ENCODE measurements at places on chromosomes 1 and 21.

DNA sequence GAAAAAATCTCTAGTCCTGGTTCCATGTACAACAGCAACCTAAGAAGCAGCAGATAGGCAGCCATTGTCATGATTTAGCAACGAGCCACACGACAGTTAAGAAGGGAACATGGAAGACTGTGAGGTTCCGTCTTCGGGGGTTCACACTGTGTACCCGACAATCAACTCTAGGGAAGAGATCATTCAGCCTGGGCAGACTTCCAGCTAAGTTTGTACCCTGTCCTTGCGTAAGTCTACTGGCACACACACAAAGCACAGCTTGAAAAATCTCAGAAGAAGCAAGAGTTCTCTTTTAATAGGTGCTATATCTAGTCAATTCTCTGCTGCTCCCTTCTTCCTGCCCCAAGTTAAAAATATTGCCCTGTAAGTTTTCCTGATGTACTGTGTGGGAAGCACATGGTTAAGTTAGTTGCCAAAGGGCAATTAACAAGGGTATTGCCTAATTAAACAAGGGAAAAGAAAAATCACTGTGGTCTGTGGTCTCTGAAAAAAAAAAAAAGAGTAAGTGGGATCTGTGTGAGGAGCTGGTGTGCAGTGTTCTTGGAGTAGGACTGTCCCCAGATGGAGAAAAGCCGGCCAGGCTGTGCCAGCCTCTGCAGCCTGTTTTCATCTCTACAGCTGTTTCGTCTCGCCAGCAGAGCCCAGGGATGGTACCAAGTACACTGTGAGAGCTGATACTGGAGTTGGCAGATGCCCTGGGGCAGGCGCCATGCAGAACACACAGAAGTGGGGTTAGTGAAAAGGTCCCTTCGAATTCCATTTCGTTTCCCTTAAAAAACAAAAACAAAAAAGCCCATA, 6.4 kb upstream of the MYBPHL start:
- no peak for DNase-seq

- no peak for DNase-seq
Observed at GRCh38 chr1:66439031-66439740, 94.8 kb upstream of the SGIP1 start.

DNA sequence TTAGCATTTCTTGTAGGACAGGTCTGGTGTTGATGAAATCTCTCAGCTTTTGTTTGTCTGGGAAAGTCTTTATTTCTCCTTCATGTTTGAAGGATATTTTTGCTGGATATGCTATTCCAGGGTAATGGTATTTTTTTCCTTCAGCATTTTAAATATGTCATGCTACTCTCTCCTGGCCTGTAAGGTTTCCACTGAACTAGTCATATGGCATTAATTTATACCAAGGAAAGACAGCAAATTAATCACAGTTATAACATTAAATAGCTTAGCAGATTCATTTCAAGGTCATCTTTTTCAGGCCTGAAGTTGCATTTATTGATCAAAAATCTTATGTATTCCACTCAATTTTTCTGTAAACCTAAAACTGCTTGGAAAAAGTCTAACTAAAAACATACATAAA, 54.9 kb downstream of the AK5 start:
- no peak for DNase-seq

GRCh38 chr1:202967684-202968281, 726 bp upstream of the CYB5R1 start:
- no peak for DNase-seq

DNA sequence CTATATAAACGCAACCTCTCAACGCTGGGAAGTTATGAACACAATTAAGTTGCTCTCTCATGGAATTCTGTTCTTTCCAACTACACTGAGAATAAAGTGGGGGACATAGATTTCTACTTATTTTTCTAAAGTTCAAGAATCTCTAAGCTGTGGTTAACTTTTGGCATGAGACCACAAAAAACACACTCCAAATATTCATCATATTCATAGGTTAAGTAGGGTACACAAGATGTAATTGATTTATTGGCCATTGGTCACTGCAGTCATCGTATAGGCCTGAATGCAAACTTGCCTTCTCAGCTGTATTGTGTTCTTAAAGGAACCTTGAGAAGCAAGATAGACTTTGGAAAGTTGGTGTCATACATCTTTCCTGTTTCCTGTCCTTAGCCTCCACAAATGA, 40.3 kb downstream of the PRRX1 start:
- no peak for DNase-seq

DNA sequence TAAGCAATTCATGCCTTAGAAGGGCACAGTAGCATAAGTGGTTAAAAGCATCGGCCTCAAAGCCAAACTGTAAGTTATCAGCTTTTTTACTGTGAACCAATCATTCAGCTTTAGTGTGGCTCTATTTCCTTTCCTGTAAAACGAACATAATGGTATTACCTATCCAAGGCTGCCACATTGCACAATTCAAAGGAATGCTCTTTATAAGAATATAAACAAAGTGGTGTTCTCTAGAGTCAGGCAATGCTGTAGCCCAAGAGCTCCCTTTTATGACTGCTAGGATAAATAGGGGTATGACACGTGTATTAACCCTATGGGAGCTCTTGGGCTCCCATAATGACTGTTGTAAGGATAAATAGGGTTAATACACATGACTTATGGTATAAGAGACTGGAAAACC, 25.4 kb downstream of the INTS7 start:
- no peak for DNase-seq

GRCh38 chr1:118963456-118964430, 24.4 kb downstream of the TBX15 start:
- no peak for DNase-seq

DNA sequence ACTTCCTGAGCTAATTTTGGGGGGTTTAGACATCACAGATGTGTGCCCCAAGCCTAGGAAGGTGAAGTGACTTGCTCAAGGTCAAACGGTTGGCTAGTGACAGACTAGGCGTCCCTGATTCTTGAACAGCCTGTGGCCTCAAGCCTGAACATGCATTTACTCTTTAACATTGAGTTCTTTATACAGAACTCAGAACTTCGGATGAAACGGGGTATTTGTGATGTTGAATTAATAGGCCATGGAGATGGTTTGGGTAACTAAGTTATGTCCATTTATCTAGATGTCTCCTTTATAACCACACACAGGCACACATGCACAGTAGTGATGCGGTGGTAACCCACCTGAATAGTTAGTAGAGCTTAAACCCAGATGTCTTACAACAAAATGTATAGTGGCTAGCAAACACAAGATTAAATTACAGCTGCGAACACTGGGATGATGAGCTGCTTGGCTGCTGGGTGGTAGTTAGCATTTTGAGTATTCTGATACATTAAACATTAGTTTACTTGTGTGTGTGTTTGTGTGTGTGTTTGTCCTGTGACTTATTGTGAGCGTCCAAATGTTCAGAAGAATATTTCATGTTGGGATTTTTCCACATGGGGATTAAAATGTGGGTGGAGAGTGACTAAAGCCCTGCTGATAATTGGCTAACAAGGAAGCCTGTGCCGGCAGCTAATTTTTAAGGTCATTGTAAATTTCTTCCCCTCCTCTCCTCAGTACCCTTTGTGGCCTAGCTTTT, 2.3 kb downstream of the ATP1A1 start:
- no peak for DNase-seq

- DNase-seq: no peak
Observed at GRCh38 chr1:7885513-7886404, 32.9 kb upstream of the UTS2 start.

- no peak for DNase-seq
Observed at GRCh38 chr1:22869325-22869724, 103.3 kb downstream of the LACTBL1 start.

DNA sequence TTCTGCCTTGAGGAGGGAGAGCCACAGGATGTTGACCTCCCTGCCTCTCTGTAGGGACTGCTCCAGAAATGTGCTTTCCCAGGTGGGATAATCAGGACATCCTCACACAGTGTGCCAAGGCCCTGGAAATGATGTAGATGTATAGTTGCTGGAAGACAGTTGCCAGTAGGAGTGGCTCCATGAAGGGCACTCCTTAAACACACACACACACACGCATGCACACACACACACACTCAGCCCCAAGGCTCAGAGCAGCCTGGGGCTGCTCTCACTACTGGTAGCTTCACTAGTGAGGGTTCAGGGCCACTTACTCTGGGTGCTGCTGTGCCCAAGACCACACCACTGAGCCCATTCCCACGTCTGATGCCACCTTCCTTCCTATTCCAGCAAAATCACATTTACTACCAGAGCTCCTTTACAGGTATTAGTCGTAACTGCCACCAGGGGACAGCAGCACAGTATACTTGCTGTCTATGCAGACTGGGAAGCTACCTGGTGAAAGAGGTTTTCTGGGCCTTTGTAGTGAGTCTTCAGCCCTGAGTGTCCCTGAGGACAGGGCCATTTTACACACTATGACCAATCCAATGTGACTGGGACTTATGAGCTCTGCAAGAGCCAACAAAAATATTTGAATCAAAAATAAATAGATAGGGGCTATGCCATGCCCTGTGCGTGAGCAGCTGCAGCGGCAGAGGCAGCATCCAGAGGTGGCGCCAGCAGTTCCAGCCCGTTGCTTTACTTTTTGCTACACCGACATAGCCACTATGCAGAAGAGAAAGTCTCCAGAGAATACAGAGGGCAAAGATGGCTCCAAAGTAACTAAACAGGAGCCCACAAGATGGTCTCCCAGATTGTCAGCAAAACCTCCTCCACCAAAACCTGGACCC, 15.0 kb downstream of the CRNN start:
- DNase-seq: peak; percentile 1

GRCh38 chr1:43338001-43338400, 383 bp downstream of the MPL start:
- DNase-seq: no peak

GRCh38 chr1:112239683-112240330, 156.2 kb upstream of the CTTNBP2NL start:
- DNase-seq: no peak

Data from smooth muscle cell of the brain vasculature (primary cell).